Activated CD8-positive, alpha-beta T cell treated with anti-CD3 and anti-CD28 coated beads for 36 hours (primary cell): ENCODE measurements at places on chromosomes 13 and 19. TPM values are rescaled to one million over a fixed set of nuclear protein-coding genes. Genes with fewer than 3 reads are reported as not detected.

DNA sequence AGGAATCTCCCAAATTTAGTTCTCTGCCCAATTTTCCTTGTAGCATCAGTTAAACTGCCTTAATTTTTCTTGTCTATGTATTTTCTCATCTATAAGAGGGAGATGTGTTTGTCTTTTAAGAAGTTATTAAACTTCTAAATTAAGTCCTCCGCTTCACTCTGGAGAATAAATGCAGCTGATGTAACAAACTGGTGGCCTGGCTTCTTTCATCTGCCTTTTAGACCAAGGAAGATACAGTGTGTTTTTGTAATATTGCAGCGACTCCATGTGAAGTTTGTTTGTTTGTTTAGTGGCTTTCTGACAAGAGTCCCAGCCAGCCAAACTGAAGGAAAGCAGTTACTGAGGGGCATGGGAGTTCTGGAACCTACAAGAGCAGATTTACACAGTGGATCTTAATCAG lies 56.4 kb downstream of the KLF12 start:
- no peak overlapping the region for H3K4me3 ChIP-seq
- no peaks in the 10 kb centered on the region for H3K27me3 ChIP-seq
- DNase-seq: no peak
- H3K36me3 ChIP-seq: peaks cover 22% of the 10 kb centered on the region
- H3K4me1 ChIP-seq: peaks cover 70% of the 10 kb centered on the region

GRCh38 chr19:7605490-7606222 lies 10.0 kb downstream of the CAMSAP3 start:
- peaks cover 6% of the 10 kb centered on the region for H3K27me3 ChIP-seq
- no peak overlapping the region for H3K27ac ChIP-seq
- peaks cover 2% of the 10 kb centered on the region for H3K4me1 ChIP-seq
- peak; percentile 63 for DNase-seq
- H3K36me3 ChIP-seq: no peaks in the 10 kb centered on the region
- H3K4me3 ChIP-seq: no peak overlapping the region

- peak overlapping the region; percentile 90 for H3K27ac ChIP-seq
- peaks cover 16% of the 10 kb centered on the region for H3K4me1 ChIP-seq
- peak; percentile 79 for DNase-seq
- peaks cover 63% of the 10 kb centered on the region for H3K27me3 ChIP-seq
- H3K4me3 ChIP-seq: peak overlapping the region; percentile 77
- H3K36me3 ChIP-seq: peaks cover 4% of the 10 kb centered on the region
Observed at GRCh38 chr19:50658441-50659317, 9.4 kb downstream of the C19orf81 start.

- H3K36me3 ChIP-seq: no peaks in the 10 kb centered on the region
- no peak for DNase-seq
- no peak overlapping the region for H3K4me3 ChIP-seq
- no peaks in the 10 kb centered on the region for H3K27me3 ChIP-seq
Observed at GRCh38 chr13:85091631-85092234, 707.5 kb downstream of the SLITRK6 start.

DNA sequence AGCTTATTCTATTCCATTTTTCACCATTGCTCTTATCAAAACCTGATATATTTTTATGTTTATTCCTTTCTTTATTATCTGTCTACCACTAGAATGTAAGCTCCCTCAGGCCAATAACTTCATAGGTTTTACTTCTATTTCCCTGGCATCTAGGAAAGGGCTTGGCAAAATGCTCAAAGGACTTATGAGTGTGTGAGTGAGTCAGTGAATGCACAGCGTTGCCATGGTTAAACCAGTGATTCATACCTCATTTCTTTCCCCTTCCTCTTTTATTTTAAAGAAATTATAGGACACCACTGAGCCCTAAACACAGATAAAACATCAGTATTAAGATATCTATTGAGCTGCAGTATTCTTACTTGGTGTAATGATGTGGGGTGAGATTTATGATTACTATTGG lies 162.1 kb downstream of the GPC6 start:
- no peaks in the 10 kb centered on the region for H3K4me1 ChIP-seq
- H3K36me3 ChIP-seq: no peaks in the 10 kb centered on the region
- H3K4me3 ChIP-seq: no peak overlapping the region
- peaks cover 1% of the 10 kb centered on the region for H3K27me3 ChIP-seq

The MCF2L gene
- total RNA-seq: 8.9 TPM

The SPART gene
- 16.0 TPM for total RNA-seq

The PLIN3 gene
- 23.5 TPM for total RNA-seq

- no peaks in the 10 kb centered on the region for H3K27me3 ChIP-seq
- H3K27ac ChIP-seq: peak overlapping the region; percentile 98
- H3K4me1 ChIP-seq: peaks cover 67% of the 10 kb centered on the region
Observed at GRCh38 chr19:2327773-2328400, 499 bp downstream of the LSM7 start.

The ZNF728 gene
- total RNA-seq: not detected

- H3K4me3 ChIP-seq: no peak overlapping the region
- no peaks in the 10 kb centered on the region for H3K36me3 ChIP-seq
- H3K27ac ChIP-seq: no peak overlapping the region
- H3K4me1 ChIP-seq: peaks cover 5% of the 10 kb centered on the region
- DNase-seq: no peak
Observed at GRCh38 chr13:77817521-77817920, 101.1 kb downstream of the EDNRB start.

The KIR2DL1 gene
- not detected for total RNA-seq

The PNMA8C gene
- total RNA-seq: not detected

DNA sequence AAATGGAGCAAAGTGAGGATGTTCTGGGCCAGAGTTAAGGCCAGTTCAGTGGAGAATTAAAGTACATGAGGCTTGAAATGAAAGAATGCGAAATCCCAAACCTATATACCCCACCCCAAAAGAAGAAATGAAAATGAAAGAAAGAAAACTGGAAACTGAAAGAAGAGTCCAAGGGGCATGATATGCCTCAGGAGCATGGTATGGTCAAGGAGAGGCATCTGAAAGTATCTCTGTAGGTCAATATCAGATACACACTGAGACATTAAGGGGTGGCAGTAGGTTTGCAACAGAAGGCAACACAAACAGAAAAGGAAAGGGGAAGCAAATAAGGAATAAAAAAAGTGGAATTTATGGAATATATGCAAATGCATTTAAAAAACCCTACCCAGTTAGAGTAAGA lies 166.5 kb downstream of the COG6 start:
- no peaks in the 10 kb centered on the region for H3K27me3 ChIP-seq
- no peak for DNase-seq
- no peak overlapping the region for H3K27ac ChIP-seq
- peaks cover 23% of the 10 kb centered on the region for H3K4me1 ChIP-seq

GRCh38 chr19:41220811-41221210 lies 1.8 kb downstream of the AXL start:
- no peak overlapping the region for H3K4me3 ChIP-seq
- H3K27ac ChIP-seq: no peak overlapping the region
- peaks cover 38% of the 10 kb centered on the region for H3K27me3 ChIP-seq
- no peak for DNase-seq
- no peaks in the 10 kb centered on the region for H3K36me3 ChIP-seq

The ERICH4 gene
- total RNA-seq: not detected
